ENCODE measurements at places on chromosomes 1 and 21.
A peak's percentile ranks its signal among the peaks of the same experiment; 100 is the strongest.

DNA sequence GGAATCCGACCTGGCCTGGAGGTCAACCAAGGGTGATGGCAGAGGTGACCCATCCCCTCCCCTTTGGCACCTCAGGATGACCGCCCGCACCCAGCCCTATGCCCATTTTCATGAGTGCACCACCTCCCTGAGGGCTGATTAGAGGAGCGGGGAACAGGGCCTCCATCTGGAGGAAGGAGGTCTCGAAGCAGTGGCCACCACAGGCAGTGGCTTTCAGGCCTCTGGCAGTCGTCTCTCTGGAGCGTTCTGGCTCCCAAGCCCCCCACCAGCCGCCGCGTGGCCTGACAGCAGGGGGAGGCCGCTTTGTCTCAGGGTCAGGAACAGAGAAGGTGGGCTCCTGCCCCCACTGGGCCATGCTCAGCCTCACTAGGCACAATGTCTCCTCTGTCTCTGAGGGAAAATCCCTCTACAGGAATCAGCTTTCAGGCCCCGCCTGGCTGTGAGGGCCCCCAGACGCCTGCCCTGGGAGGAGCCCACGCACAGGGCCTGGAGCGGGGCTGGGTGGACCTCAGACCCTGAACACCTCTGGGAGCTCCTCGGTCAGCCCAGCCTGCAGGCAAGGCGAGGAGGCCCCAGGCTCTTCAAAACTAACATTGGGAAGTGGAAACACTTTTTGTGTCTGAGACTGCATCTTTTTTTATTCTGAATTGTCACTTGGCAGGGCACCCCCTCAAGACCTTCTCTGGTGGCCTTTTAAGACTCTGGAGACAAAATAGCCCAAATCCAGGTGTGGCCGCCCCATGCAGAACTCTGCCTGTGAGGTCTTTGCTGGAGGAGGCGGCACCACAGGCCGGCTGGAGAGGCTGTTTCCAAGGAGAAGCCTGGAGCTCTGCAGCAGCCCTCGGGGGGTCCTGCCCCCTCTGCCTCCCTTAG, 127.7 kb upstream of the ARHGEF16 start:
- DNase-seq: no peak

- no peak for DNase-seq
Observed at GRCh38 chr1:73813236-73813635, 384.7 kb downstream of the LRRIQ3 start.

GRCh38 chr1:225812488-225813213, 2.7 kb downstream of the EPHX1 start:
- DNase-seq: peak; percentile 30

- no peak for DNase-seq
Observed at GRCh38 chr1:54227091-54227602, 27.2 kb downstream of the MRPL37 start.

- DNase-seq: peak; percentile 28
Observed at GRCh38 chr1:166975361-166976129, at the start of gene ILDR2. Gene ILDR2 (minus strand): TSS chr1:166975540. CDS start chr1:166975268, 272 bp downstream.

GRCh38 chr1:77282866-77283539, 1.2 kb downstream of the AK5 start:
- DNase-seq: no peak

DNA sequence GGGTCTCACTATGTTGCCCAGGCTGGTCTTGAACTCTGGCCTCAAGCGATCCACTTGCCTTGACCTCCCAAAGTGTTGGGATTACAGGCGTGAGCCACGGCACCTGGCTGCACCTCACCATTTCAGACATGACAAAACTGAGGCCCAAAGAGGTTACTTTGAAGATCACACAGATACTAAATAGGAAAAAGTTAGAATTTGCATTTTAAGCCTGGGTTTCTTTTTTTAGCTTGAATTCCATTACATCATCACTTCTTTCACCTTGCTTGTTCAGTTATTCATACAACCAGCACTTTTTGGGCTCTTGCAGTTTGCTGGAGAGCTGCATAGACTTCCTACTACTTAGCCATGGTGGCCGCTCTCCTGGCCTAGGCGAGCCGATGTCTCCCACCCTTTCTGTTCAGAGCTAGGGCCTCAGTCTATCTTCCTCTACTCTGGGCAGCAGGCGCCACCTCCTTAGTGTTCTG, 16.3 kb upstream of the CD2 start:
- DNase-seq: no peak

DNA sequence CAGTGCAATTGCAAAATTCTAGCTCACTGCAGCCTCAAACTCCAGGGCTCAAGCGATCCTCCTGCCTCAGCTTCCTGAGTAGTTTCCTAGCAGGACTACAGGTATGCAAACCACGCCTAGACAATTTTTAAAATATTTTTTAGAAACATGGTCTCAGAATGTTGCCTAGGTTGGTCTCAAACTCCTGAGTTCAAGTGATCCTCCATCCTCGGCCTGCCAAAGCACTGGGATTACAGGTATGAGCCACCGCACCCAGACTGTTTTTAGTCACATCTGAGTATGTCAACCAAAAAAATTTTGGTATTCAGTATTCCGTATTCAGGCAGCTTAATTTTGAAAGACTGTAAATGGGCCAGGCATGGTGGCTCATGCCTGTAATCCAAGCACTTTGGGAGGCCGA, 11.2 kb downstream of the TARBP1 start:
- DNase-seq: no peak

- no peak for DNase-seq
Observed at GRCh38 chr1:201881617-201882016, 7.1 kb upstream of the SHISA4 start.

DNA sequence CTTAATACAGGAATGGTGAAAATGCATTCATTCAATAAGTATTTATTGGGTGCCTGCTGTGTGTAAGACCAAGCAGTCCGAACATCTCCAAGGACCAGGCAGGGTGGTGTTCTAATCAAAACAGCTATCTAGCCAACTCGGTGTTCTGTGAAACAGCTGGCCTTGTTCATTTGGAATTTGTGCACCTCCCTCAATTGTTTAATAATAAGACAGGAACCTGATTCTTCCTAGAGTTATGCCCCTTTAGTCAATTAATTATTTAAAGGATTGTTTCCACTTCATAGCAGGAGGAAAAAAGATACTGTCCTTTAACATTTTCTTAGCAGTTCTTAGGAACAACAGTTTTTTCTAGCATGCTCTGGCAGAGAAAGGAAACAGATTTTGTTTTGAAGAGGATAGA, 30.4 kb downstream of the S100A10 start:
- no peak for DNase-seq

GRCh38 chr1:58739856-58740466, 40.1 kb upstream of the MYSM1 start:
- peak; percentile 84 for DNase-seq

- DNase-seq: no peak
Observed at GRCh38 chr21:45715441-45715840, 71.9 kb downstream of the PCBP3 start.

DNA sequence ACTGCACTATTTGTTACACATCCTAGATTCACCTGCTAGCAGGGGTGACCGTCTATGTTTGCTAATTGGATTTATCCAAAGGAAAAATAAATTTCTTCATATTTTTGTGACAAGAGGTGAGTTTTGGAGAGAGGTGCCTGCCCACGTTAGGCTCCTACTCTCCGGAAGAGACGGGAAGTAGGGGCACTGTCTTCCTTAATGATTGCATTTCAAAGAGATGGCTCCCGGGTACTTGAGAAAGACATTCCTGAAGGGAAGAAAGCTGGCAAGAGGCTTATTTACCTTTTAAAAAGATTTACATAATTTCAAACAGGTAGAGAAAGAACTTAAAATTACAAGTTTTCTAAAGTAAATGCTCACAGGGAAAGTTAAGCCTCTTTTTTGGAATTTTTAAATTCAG, 18.7 kb upstream of the IL19 start:
- DNase-seq: no peak

DNA sequence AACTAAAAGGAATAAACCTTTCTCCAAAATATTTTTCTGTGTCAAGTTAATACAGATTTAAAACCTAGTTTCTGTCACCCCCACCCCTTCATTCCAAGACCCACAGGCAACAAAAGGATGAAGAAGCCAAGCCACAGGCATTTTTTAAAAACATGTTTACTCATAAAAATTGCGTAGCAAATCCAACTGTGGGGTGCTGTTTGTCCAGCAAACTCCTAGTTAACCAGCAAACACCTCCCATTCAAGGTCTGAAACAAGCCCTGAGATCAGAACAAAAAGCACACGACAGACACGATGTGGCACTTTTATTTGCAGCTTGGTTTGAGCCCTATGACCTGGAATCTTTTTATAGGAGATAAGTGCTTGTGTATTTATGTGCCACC, 149.9 kb upstream of the CAMK1G start:
- DNase-seq: no peak

DNA sequence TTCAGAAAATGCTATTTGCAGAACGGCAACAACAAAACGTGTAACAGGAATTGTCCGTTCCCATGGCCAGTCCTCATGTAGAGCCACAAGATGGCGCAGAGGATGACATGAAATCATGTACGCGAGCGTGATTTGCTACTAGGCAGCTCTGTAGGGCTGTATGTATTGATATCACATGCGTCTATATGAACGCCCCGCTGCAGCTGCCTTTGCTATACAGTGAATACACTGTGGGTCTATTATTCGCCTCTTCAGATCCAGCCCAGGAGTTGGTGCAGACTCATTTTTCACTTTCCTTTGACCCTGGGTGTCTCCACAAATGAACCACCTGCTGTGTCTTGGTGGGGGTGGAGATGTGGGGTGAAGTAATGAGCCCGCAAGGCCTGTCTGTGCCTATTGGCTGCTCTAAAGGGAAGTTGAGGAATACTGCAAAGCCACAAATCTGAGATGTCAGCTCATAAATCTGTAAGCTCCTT, 361.5 kb downstream of the KIF26B start:
- no peak for DNase-seq

DNA sequence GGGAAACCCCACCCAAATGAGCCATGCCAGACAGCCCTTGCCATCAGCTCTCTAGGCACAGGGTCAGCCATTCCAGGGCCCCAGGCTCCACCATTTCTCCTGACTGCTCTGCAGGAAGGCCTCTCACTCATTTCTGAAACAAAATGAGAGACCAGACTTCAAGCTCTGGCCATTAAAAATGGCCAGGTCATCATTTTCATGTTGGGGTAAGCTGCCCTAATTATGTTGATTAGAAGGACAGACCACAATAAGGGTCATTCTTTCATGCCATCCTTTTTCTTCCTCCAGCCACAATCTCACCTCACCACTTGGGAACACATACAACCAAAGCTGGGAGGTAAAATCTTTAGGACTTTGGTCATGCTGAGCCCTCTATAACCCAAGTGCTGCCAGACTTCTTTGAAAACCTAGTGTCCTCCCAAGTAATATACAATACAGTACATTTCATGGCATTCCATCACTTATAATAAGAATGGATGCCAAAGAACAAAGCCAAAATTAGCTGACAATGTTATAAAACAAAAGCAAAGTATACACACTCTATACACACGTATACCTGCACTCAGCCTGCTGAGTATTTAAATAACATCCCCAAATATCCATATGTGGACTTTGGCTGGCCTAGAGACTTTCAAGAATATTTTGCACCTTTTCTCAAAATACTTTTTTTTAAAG, 22.4 kb upstream of the RBBP5 start:
- DNase-seq: no peak

DNA sequence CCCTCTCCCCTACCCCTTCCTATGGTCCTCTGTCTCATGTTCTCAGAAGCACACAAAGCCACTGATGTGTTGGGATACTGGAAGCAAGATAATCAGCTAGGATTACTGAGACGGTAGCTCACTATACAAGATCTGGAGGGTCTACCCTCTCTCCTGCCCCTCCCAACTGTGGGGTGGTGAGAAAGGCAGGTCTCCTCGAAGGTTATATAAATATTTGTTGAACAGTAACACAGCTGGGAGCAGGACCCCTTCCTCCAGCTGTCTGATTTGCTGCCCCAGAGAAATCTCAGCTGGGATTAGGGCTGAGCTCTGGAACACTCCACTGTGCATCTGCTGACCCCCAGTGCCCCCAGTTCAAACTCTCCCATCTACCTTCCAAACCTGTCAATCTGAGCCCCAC, 94.2 kb upstream of the IPO9 start:
- no peak for DNase-seq

GRCh38 chr1:208166340-208167138, 77.6 kb downstream of the PLXNA2 start:
- DNase-seq: no peak

Measured in fibroblast of the aortic adventitia (primary cell).